ENCODE measurements at places on chromosomes 3 and 15.

- ATAC-seq: no peak
Observed at GRCh38 chr15:93124126-93124525, 35.1 kb upstream of the RGMA start.

- no peak for ATAC-seq
Observed at GRCh38 chr3:138210528-138210927, 23.4 kb downstream of the ARMC8 start.

DNA sequence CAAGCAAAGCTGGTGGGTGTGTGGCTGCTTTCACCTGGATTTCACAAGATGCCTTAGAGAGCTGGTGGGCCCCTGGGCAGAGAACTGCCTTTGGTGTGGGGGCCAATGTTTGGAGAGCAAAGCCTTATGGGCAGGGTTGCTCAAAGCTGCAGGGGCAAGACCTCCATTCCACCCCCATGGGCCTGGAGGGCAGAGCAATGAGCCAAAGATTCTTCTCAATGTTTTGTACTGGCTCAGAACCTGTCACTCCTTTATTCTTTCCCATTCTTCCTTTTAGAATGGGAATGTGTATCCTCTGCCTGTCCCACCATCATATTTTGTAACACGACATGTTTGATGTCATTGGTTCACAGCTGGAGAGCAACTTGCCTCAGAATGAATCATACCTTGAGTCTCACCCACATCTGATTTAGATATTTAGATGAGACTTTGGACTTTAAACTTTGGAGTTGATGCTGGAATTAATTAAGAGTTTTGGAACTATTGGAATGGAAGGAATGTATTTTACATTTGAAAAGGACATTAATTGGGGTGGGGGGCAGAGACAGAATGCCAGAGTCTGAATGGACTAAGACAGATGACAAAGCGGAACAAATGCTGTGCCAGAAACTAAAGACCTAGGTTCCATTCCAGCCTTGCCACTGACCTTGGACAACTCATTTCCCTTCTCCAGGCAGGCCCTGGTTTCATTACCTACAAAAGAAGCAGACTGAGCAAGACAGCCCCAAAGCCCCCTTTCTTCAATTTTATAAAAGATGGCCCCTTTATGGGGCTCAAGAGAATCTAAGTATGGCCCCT lies 72.9 kb downstream of the DAPK2 start:
- ATAC-seq: peak; percentile 71

GRCh38 chr15:39448409-39448808 lies 132.5 kb upstream of the THBS1 start:
- no peak for ATAC-seq

DNA sequence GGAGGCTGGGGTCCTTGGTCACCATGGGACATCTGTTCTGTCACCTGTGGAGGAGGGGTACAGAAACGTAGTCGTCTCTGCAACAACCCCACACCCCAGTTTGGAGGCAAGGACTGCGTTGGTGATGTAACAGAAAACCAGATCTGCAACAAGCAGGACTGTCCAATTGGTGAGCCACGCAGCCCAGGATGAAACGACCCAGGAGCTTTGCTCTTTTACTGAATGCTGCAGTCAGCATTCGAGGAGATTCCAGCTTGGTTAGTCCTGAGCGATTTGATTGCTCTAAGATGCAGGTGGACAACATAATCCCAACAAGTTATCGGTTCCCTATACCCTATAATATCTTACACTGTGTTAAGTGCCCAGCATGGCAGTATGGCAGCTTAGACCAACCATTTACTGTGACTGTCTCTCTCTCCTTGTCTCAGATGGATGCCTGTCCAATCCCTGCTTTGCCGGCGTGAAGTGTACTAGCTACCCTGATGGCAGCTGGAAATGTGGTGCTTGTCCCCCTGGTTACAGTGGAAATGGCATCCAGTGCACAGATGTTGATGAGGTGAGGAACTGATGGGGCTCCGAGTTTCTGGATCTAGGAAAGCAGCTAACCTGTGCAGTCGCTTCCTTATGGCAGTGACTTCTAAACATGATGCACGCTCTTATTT lies 7.8 kb downstream of the THBS1 start:
- ATAC-seq: no peak

- no peak for ATAC-seq
Observed at GRCh38 chr15:31776039-31776438, 254.3 kb upstream of the CHRNA7 start.

DNA sequence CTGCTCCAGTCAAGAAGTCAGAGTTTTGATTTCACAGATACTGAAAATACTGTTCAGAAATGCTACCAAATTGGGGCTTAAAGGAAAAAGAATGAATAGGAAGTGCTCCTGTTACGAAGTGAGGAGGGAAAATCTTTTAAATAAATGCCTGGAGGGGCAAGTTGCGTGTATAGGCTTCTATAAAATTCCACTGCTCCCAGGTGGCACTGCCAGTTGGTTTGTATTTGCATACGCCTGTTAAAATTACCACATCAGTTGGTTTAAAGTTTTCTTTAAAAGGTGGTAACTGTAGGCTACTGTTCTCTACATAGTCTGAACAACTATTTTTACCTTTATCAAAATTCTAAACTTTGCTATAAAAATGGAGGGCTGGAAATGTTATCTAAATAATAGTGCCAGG lies 123.5 kb downstream of the DLG1 start:
- no peak for ATAC-seq

DNA sequence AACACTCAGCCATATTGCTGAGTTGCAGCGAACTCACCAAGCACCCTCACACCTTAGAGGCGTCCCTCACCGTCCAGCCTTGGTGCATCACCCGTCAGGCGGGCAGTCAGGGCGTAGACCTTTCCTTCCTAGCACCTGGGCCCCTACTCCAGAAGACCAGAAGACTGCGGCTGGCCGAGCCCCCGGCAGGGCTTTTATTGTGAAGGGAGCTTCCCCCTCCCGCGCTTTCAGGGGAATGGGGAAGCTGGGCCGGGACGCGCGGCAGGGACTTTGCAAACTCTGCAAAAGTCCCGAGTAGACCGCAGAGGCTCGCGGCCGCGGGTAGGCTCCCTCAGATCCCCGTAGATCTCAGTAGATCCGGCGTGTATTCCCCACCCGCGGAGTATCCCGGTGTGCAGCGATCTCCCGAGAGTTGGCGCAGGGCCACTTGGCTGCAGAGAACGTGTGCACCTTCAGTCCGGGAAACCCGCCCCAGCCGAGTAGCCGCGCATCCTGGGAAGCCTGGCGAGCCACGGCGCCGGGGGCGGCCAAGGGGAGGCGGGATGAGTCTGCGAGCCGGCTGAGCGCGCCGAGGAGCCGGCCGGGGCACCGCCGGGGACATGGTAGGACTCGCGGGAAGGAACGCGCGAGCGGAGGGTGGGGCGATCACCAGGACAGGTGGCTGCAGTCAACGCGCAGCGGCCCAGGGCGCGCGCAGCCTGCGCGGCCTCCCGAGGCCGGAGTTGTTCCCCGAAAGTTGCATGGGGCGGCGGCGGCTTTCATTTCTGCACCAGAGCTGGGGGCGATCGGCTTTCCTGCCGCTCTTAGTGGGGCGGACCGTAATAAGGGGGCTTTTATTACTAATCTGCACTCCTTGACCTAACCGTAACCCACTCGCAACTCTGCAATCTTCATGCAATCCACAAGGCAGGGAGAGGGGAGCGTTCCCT lies at the start of gene GASK1A:
Gene GASK1A (plus strand): TSS at position 268 of the 929 bp plus-strand sequence. CDS start 332 bp downstream, at position 600.
- peak; percentile 60 for ATAC-seq

GRCh38 chr3:27567251-27567650 lies 83.1 kb upstream of the SLC4A7 start:
- no peak for ATAC-seq

DNA sequence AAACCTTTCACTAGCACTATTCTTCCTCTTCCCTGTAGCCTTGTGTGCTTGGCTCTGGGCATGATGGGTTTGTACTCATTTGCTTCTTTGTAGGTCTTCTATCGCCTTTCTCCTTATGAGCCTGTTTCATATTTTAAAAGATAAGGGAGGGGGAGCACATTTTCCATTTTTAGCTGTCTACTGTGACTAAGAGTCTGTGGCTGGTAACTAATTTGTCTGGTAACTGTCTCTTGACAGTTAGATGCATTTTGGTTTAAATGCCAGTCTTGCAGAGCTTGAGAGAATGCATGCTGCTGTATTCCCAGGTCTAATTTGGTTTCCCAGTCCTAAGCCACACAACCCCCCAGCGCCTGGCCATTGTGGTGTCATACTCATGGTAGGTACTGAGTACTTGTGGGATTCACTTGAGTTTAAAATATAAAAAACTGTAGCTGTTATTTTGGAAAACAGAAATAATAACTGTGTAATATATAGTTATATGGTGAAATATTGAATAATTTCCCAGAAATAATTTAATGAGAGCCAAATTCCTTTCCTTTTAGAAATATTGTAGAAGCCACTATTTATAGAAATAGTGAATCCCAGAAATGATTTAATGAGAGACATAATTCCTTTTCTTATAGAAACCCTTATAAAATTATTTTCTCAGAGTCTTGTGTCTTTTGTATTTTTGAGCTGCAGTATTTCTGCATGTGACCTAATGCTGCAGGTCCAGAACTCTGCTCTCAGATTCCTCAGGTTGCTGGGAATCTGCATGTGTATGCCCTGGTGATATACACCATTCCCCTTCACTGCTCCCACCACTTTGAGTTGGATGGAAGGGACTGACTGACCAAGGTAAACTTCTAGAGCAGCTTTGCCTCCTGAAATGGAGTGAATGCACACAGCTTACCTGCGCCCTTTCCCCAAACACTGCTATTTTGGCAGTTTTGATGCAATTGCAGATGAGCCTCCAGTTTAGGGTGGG lies 13.9 kb upstream of the GPR171 start:
- peak; percentile 73 for ATAC-seq

GRCh38 chr3:127488141-127488672 lies 102.3 kb downstream of the TPRA1 start:
- ATAC-seq: no peak

DNA sequence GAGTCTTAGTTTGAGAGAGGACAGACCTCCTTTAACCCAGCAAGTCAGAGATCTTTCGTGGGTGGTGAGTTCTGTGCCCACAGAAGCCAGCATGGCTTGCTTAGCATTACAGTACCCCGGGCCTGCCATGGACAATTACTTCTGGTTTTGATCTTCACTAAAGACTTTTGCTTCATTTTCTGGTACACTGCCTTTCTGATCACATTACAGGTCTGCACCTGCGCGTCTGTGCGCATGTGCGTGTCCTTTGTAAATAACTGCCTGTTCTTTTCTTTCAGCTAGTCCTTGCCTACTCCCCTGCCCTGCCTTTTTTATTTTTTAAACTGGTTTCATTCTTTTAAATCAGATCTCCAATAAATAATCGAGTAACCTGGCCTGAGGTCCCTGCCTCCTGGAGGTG lies 57.1 kb upstream of the CMTM8 start:
- ATAC-seq: no peak

GRCh38 chr3:172199850-172200369 lies 160.5 kb downstream of the FNDC3B start:
- ATAC-seq: no peak

GRCh38 chr3:20696388-20697150 lies 510.6 kb upstream of the SGO1 start:
- ATAC-seq: no peak

DNA sequence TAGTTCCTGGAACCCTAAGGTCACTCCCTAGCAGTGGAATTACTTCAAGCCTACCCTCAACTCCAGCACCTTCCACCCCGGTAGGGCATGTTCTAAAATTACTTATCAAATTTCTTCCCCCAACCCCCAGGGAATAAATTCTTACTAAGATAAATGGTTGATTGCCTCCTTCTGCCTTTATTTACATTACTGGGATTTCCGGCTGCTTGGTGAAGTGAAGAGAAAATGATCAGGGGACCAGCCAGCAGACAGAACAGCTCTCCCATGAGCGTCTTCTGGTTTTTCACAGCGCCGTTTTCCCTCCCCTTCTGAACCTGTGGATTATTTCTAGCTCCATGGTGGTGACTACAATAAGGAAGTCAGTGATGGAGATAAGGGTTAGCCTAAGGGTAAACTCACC lies 521.5 kb upstream of the PPP2R3A start:
- no peak for ATAC-seq

DNA sequence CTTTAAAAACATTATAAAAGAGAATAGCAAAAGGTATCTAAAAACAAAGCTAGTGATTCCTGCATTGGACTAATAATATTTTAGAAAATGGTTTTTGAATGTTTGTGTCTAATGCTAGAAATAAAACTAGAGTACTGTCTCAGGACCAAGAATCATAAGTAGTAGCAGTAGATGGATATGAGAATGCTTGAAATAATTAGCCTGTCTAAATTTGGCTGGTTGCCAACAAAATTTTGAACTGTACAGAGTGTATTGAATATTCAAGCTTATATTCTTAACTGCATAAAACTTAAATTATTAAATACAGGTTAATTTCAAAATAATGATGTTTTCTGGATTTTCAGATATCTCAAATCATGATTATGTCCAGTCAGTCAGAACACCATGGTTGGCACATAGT lies 14.0 kb downstream of the ABHD5 start:
- no peak for ATAC-seq

- no peak for ATAC-seq
Observed at GRCh38 chr3:138359919-138360868, 11.8 kb downstream of the MRAS start.

DNA sequence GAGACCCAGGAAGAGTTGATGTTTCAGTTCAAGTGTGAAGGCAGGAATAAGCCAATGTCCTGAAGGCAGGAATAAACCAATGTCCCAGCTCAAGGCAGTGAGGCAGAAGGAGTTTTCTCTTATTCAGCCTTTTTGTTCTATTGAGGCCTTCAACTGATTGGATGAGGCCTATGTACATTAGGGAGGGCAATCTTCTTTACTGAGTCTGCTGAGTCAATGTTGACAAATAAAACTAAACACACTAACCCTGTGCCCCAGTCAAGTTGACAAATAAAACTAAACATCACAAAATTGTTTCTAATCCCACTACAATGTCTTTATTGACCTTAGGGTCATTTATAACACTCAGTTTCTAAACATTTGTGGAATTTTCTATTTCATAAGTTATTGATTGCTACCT lies 100.0 kb downstream of the CACNA2D3 start:
- no peak for ATAC-seq

DNA sequence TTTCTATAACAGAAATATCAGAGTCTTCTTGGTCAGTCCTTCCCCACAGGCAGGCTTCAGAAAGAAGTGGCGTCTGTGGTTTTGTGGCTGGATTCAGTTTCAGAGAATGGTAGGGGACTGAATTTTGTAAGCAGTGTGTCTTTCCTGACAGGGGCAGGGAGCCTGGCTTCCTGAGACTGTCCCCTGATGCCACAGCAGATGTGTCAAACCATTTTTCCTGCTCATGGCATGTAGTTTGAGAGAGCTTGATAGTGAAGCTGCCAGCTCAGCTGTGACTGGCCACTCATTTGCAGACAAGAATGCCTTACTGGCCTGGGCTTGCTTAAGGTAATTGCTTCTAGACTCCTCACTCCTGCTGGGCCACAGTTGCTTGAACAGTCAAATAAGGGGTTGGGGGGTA lies 26.4 kb downstream of the LARS2 start:
- ATAC-seq: no peak

All from SK-N-SH treated with all-trans-retinoic acid at 6 μM for 48 hours (cell line).